Stimulated activated CD8-positive, alpha-beta memory T cell treated with anti-CD3 and anti-CD28 coated beads, Interleukin-7, amount 100 ng/mL, for 4 hours (primary cell): ENCODE measurements at places on chromosomes 1 and 21.

- DNase-seq, result no peak
Observed at GRCh38 chr1:44289530-44289929, 65.5 kb downstream of the ERI3 start.

- DNase-seq, result no peak
Observed at GRCh38 chr1:154481053-154481452, 21.0 kb upstream of the TDRD10 start.

- DNase-seq, result no peak
Observed at GRCh38 chr1:227945891-227946623, 1.7 kb downstream of the WNT9A start.

DNA sequence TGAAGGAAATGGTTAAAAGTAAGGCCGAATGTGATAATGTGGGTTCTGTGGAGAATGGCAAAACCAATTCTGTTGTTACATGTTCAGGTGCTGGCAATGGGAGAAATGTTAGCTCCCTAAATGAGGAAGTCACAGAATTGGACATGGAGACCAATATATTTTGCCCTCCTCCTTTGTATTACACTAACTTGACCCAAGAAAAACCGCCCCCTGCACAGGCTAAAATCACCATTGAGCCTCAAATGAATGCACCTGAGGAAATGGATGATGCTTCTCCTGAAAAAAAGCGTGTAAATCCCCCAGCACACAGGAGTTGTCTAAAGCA, 932 bp downstream of the MAP10 start:
- no peak for DNase-seq

DNA sequence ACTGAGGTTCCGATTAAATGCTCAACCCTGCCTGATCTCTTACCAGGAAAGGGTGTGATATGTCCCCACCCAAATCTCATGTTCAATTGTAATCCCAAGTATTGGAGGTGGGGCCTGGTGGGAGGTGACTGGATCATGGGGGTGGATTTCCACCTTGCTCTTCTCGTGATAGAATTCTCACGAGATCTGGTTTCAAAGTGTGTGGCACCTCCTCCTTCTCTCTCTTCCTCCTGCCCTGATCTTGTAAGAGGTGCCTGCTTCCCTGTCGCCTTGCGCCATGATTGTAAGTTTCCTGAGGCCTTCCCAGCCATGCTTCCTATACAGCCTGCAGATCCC, 34.9 kb downstream of the RSPH1 start:
- DNase-seq, result no peak

- no peak for DNase-seq
Observed at GRCh38 chr1:207799989-207800648, 48.3 kb downstream of the CD46 start.

GRCh38 chr1:59505596-59506028, 208.7 kb downstream of the FGGY start:
- DNase-seq, result no peak

- DNase-seq, result no peak
Observed at GRCh38 chr21:38170704-38171682, 85.8 kb upstream of the KCNJ15 start.

DNA sequence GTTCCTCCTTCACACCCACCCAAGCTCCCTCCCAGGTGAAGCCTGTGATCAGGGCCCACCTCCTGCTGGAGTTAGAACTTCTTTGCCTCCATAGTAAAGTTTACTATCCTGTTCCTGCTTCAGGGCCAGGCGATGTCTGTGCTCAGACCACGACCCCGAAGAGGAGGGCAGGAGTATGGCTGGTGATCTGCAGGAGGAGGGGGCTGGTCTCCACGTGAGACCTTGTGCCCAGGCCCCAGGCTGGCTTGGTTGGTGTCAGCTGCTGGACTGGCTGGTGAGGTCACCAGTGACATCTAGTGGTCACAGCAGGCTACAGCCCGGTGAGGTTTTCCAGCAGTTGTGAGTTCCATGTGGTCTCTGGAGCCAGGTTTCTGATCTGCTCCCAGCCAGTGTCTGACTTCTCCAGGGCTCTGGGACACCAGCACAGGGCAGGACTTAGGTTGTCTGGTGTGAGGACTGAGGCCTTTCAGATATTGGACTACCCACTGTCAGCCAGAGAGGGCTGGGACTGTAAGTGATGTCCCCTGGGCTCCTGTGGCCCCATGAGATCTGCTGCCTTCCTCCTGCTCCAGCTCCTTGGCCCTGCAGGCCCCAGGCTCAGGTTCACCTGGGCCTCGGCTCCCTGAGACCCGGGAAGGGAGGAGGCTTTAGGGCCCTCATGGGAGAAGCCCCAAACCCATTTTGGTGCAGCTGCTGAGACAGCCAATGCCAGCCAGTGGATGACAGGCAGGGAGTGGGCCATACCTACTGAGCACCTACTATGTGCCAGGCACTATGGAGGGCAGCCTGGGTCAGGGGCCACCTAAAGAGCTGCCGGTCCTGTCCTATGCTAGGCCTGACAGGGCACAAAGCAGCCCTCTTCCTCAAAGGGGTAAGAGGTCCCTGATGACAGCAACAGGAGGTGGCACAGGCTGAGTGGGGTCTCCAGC, 6.0 kb upstream of the UBL4B start:
- peak; percentile 33 for DNase-seq

- no peak for DNase-seq
Observed at GRCh38 chr1:44826375-44827196, 16.5 kb downstream of the PTCH2 start.

DNA sequence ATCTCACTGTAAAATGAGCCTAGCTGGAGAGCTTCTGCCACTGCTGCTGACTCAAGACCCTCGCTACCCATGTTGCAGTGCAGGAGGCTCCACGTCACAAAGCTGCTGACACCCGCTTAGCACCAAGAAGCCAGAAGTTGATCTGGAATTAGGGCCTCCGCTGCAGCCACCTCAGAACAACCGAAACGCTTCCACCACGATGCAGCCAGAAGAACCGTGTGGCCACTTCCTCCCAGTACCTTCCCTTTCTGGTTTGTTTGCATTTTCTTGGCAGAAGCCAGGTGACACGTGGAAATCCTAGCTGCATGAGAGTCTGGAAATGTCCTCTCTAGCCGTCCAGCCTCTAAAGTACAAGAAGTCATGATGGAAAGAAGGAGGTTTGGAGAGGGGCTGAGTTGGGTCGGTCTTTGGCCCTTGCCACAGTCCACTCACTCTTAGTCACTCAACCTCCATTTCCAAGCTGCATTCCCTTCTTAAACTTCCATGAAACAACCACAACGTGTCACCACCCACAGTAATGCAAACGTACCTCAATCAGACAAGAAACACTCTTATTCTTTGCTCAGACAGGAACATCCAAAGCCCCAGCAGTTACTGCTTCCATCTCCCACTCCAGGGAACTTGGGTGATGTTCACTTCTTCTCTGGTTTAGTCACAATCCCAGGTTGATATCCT, 10.0 kb upstream of the CDA start:
- no peak for DNase-seq

GRCh38 chr1:160428655-160429054, 28.3 kb downstream of the VANGL2 start:
- DNase-seq, result no peak

DNA sequence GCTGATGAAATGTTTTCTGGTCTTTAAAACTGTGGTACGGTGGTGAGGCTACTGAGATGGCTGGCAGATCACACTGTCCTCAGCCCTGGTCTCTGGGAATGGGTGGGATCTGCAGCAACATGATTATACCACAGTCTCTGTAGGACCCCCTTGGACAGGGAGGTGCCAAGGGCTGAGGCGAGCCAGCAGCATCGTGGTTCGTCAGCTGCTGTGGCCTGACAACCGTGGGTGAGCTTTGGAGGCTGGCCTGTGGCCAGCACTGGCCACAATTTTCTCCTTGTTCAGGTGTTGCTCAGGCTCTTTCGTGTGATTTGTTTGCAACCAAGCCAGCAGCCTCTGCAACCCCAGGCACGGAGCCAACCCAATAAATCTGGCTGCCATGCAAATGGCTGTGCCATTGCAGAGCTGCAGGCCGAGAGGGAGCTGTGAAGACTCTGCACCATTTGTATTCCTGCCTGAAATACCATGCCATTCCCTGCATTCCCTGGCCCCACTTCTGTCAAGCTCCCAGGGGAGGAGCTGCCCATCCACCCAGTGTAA, 70.9 kb downstream of the PCP4 start:
- no peak for DNase-seq

DNA sequence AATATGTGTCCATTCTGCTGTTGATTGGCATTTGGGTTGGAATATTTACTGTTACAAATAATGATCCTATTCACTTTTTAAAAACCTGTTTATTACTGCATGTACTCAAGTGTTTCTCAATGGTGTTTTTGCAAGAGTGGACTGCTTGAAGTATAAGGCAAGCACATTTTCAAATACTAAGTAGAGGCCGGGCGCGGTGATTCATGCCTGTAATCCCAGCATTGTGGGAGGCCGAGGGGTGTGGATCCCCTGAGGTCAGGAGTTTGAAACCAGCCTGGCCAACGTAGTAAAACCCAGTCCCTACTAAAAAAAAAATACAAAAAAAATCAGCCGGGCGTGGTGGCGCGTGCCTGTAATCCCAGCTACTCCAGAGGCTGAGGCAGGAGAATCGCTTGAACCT, 276.9 kb upstream of the ADGRL4 start:
- DNase-seq, result no peak

DNA sequence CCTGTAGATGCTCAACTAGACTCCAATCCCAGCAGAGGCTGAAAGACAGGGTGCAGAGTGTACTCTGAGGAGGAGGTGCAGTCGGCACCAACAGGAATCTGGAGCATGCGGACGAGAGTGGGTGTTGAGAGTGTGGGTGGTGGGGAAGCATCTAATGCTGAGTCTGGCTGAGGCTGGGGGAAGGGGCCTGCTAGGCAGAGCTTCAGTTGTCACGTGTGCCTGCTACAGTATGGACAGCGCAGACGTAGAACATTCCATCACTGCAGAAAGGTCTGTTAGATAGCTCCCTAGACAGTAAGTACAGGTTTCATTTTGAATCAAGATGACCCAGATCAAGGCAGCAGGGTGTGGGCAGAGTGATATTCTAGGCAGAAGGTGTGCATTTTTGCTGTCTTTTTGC, 23.1 kb downstream of the SNAP47 start:
- no peak for DNase-seq

DNA sequence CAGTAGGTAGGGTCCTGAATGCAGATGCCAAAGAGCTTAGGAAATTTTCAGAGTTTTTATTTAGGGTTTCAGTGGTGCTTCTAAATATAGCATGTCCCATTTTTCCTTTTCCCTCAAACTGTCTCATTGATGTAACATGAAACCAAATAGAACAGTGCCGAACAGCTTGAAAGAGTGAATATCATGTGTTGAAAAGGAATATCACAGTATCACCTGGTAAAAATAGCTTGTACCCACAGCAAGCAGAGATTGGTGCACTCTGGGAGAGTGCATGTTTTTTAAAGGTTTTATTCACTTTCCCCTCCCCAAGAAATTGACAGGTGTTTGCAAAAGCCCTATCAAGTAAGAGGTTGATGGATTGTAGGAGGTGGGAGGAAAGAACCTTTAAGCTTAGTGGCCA, 41.9 kb upstream of the ELAVL4 start:
- DNase-seq, result no peak

GRCh38 chr1:65247419-65248359, 61.7 kb upstream of the DNAJC6 start:
- DNase-seq, result no peak

- no peak for DNase-seq
Observed at GRCh38 chr1:8813016-8813763, 4.2 kb downstream of the RERE start.

GRCh38 chr1:226223786-226224244, 351 bp downstream of the MIXL1 start:
- DNase-seq, result no peak

DNA sequence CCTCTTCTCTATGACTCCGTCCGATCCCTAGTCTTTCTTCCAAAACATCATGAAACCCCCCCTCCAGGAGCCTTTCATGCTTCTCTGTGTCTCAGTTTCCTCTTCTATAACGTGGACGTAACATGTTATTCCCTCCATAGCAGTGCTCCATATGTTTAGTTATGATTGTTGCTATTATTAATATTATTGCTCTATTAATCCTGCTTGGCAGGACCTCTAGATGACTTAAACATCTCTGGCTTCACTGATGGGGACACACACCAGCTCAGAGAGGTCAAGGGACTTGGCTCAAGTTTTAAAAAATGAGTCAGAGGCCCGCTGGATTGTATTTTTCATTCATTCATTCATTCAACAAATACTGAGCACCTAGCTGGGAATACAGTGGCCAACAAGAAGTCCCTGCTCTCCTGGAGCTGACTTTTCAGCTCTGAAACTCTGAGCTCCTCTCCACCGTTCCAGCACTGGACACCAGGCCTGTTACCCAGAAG, 404 bp upstream of the CPLANE2 start:
- no peak for DNase-seq

DNA sequence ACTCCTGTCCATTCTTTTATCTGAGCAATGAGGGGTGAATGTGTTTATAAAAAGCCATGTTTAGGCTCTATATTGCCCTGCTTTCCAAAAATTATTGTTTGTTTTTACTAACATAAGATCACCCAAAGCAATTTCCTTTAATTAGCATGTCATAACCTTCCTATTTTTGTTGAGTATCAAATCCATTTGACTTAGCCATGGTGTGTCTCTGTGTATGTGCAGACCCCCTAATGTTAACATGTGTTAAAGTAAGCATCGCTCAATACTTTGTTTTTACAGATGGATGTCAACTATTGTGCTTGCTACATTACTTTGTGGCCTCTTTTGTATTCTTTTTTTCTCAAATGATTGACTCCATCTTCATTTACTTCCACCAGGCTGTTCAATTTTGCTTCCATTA, 585.4 kb downstream of the USP25 start:
- DNase-seq, result no peak

DNA sequence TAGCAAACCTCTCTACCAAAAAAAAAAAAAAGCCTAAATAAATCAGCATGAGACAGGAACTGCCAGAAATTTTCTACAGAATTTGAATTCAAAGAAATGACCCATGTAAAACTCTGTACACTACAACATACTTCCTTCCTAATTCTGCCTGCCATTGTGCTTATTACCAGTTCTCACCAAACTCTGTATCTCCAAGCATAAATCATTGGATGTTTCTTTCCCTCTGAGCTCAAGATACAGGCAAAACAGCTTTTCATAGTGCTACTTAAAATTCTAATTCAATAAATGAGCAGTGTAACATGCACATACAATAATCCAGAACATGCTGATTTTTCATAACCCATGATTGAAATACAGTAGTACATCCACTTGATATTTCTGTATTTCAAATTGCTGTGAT, 87.0 kb downstream of the EIF4G3 start:
- DNase-seq, result no peak

DNA sequence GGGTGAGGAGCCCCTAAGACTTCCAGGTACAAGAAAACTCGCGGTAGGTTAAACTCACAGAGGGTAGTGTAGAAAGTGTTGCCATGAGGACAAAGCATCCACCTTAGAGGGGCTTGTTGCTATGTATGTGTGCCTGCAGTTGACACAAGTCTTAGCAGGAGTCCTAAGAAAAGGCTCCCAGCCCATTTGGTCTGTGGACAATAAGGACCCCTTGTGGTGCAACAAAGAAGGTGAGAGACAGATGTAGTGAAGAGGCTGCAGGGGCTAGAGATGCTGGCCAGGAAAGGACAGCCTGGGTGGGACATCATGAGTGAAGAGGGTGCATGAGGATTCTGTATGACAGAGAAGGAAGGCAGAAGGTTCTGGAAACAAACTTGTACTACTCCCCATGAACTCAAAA, 36.3 kb upstream of the IL10 start:
- DNase-seq, result no peak

GRCh38 chr21:37811711-37812110, 104.5 kb downstream of the KCNJ6 start:
- no peak for DNase-seq

GRCh38 chr1:236101233-236102200, 36.6 kb upstream of the NID1 start:
- no peak for DNase-seq

GRCh38 chr1:59225594-59226316, 71.1 kb upstream of the FGGY start:
- no peak for DNase-seq

GRCh38 chr1:151144474-151145303, 1.7 kb downstream of the SEMA6C start:
- no peak for DNase-seq
